ENCODE measurements at places on chromosomes 6 and 20.

DNA sequence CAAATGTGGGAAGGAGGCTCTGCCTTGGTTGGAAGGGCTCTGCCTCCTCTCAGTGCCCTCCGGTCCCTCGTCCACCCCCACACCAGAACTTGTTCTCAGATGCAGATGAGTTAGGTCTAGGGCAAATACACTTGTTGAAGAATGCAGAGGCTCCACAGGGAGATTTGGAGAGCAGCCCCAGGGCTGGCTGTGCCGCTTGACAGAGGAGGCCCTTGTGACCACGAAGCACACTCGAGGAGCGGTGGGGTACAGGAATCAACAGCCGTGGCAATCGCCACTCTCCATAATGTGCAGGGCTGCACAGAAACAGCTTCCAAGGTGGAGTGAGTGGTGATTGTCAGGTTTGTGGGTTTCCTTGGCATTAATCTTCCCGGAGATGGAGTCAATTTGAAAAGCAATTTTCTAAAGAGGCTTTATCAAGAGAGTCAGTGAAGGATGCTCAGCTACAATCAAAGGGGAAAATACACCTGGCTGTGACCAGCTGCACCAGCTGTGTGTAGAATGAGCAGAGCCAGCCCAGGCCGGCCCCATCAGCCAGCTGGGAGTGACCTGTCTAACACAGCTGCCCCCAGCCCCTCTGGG, 59.5 kb downstream of the BFSP1 start:
- no peak for DNase-seq

DNA sequence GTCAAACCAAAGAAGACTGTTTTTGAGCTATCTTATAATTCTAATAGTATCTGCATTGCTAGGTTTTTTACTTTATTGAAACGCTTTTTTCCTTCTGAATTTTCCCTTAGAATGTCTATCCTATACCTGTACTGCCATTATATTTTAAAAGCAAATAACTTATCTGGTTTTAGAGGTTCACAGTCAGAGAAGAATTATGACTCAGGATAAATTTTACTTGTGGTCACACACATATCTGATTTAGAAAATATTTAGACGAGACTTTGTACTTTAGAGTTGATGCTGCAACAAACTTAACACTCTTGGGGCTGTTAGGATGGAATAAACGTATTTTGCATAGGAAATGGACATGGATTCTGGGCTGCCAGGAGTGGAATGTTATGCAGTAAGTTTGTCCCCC, 33.0 kb downstream of the LMBRD1 start:
- no peak for DNase-seq

GRCh38 chr20:53899351-53900167, 170.8 kb downstream of the BCAS1 start:
- DNase-seq, result no peak

GRCh38 chr20:8523684-8524083, 391.6 kb downstream of the PLCB1 start:
- DNase-seq, result no peak

GRCh38 chr6:32991972-32992371, 17.4 kb downstream of the HLA-DOA start:
- DNase-seq, result no peak

DNA sequence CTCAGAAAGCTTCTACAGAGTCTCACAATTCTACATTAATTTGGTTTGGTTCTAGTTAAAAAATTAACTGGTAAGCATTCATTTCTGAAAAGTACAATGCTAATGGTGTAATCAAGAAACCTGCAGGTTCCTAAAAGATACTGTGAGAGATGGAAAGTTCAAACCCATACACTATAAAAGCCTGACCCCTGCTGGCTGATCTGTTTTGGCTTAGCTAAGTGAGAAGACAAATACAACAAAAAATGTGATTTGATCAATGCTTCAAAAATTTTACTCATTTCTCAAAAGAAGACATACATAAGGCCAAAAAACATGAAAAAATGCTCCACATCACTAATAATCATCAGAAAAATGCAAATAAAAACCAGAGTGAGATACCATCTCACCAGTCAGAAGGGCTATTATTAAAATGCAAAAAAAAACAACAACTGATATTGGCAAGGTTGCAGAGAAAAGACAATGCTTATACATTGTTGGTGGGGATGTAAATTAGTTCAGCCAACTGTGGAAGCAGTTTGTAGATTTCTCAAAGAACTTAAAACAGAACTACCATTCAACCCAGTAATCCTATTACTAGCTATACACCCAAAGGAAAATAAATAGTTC, 102.8 kb downstream of the MOXD1 start:
- DNase-seq, result no peak

- DNase-seq, result no peak
These were observed 27.5 kb upstream of the CEP85L start for GRCh38 chr6:118678866-118679265.

GRCh38 chr20:44596876-44597275, 14.5 kb downstream of the PKIG start:
- DNase-seq, result no peak

DNA sequence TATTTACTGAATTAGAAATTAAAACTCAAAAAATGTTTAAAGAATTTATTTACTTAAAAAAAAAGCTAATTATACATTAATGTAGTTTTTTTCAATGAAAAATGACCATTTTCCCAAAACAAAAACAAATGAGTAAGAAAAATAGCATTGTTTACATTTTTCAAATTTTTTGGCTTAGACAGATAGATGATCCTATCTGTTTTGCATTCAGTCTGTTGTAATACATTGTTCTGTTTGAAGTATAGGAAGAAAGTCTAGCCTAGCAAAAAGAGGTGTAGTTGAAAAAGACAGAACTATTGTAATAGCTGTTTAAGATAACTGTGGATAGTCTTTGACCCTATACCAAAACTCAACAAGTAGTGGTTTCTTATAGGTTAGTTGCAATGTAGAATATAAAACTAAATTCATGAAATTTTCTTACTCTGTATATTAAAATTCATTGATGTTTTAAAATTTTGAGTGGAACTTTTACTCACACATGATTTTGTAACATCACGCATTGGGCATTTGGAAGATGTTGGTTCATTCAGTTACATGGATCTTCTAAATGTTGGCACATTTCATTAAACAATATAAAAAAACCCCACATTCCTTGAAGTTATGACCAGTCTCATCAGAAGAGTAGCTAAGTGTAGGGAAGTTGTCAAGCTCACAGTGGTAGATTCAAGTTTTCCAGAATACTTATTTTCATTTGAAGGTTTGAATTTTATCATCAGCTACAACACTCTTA, 62.0 kb downstream of the KCNS1 start:
- DNase-seq, result no peak

GRCh38 chr20:48608756-48609155, 219.0 kb downstream of the PREX1 start:
- no peak for DNase-seq

DNA sequence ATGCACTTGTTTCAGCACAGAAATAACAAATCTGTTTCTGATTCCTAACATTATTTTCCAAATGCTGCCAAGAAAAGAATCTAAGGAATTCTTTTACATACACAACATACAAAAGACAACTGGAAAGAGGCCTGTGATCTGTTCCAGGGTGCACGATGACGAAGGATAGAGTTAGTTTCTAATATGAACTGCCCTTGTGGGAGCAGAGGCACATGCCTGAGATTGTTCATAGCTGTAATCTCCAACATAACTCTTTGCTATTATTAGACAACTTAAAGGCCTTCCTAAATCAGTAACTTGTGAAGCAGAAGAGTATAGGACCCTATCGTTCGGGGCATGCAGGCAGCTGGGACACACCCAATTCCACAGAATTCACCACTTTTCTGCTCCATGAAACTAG, 41.2 kb upstream of the NHSL1 start:
- no peak for DNase-seq

DNA sequence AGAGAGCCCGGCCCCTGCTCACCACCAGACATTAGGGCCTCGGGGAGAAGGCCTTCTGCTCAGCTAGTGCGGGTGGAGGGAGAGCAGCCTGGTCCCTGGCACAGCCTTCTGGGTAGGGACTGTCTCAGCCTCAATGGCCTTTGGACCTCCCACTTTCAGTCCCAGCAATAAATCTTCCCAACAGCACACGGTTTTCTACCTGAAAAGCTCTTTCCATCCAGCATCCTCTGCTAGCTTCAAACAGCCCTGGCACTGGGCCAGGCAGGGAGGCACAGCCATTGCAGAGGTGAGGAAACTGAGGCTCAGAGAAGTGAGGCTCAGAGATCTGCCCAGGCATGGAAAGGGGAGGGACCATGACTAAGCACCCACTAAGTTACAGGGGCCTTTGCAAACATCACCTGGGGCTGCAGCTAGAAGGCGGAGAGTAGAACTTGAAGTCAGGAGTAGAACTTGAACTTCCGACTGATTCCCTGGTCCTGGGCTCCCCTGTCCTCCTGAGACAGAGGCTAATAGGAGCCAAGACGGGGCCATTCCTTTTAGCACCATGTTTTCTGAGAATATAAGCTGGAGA, 43.9 kb upstream of the NOL4L start:
- DNase-seq, result no peak

DNA sequence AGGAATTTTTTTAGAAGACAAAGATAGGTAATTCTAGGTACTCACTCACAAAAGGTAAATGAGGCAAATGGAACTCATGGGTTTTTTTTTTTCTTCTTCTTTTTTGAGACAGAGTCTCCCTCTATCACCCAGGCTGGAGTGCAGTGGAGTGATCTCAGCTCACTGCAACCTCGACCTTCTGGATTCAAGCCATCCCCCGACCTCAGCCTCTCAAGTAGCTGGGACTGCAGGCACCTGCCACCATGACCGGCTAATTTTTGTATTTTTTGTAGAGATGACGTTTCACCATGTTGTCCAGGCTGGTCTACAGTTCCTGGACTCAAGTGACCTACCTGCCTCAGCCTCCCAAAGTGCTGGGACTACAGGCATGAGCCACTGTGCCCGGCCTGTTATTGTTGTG, 126.1 kb downstream of the LRRC1 start:
- DNase-seq, result no peak

GRCh38 chr6:111809264-111809663, 64.0 kb downstream of the FYN start:
- DNase-seq, result no peak

GRCh38 chr20:19121463-19121862, 91.0 kb upstream of the SLC24A3 start:
- no peak for DNase-seq

- no peak for DNase-seq
These were observed 29.4 kb upstream of the SERPINB1 start for GRCh38 chr6:2871102-2871501.

DNA sequence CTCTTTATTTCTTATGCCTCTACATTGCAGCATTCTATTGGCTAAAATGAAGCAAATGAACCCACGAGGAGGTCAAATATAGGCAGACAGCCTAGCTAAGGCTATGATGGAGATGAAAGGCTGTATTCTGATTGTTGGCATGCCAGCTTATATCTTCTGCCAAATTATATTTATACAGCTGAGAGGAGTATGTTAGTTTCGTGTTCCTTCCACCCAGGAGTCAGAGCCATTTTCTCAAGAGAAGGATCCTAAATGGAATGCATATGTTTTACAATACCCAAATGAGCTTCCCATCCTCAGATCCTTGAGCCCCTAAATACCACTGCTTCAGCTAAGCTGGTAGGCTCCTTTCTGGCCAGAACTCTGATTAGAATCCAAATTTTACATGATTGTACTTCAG, 178.4 kb upstream of the HDDC2 start:
- DNase-seq, result no peak

GRCh38 chr20:45944965-45945677, 10.6 kb downstream of the PCIF1 start:
- no peak for DNase-seq

DNA sequence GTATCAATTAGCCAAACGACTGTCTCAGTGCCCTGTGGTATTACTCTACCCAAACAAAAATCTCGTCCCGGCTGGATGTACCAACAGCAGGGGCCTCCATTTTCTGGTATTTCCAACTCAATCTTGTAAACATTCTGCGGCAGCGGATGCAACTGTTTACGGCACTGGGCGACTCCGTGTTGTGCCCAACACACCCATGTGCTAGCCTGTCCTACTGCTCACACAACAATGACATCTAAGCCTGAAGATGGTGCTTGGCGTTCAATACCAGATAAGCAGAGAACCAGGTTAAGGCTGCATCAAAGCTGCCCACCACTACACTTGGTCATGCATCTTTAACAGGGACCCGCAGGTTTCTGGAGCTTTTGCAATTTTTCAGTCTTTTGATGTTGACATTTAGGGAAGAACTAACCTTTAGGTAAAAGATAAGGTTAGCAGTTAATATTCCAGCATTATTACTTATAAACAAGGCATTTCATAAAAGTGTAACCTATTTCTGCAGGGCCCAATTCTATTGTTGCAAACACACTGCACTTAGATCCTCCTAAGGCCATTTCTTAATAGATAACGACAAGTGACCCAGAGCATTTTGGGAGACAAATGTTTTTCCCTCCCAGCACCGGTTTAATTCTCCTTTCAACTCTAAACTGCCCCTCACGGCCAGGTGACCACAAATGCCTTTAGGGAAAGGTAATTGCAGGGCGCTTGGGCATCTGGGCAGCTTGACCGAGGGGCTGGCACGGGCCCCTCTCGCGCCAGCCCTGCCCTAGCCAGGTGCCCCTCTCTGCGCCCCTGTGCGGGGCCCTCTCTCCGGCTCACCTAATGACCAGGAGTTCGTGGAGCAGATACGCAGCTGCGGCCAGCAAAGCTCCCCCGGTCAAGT, 945 bp downstream of the FAXC start:
- no peak for DNase-seq

DNA sequence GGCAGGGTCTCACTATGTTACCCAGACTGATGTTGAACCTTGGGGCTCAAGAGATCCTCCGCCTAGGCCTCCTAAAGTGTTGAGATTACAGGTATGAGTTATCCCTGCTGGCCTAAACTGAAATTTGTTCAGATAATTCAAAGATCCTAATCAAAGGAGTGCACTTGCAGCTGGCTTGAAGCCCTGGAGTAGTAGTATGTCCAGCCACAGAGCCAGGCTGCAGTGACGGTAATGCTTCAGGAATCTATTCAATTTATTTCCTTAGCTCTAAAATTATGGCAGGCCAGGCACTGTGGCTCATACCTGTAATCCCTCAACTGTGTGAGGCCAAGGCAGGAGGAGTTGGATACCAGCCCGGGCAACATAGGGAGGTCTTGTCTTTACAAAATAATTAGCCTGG, 1.4 kb upstream of the DDX43 start:
- DNase-seq, result no peak

GRCh38 chr6:93419304-93420162, at the start of gene EPHA7:
EPHA7 (minus strand) TSS chr6:93419559; CDS start chr6:93419341, 218 bp downstream.
- peak; percentile 67 for DNase-seq

DNA sequence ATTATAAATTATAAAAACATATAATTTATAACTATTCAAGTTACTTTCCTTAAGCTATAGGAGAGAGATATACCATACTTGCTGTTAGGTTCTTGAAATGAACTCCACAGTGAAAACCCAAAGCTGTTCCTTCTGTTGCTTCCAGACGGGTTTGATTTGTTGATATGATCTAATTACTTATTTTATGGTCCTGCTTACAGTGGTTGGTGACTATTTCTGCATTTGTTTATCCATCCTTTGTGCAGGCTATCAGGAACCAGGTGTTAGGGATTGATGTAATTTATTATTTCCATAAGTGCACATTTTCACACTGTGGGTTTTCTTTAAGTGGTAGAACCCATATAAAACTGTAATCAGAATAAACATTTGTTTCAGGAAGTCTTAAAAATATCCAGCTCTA, 167.1 kb downstream of the KIF6 start:
- no peak for DNase-seq

- no peak for DNase-seq
These were observed 9.3 kb downstream of the IP6K3 start for GRCh38 chr6:33737267-33738026.

GRCh38 chr6:153616506-153616905, 422.5 kb upstream of the OPRM1 start:
- no peak for DNase-seq
